A549 treated with RU486 at 1 μM for 4 hours (cell line): ENCODE measurements at places on chromosomes 7 and 10. TPM values are rescaled to one million over a fixed set of nuclear protein-coding genes. Genes with fewer than 3 reads are reported as not detected.

Gene TFEC
- total RNA-seq = 0.06 TPM in 1 of 5 replicates, not detected in the others

Gene EPHB4
- total RNA-seq = 36.4 to 45.6 TPM (median 43.7 TPM) in 5 replicates

Gene EEPD1
- total RNA-seq = 44.0 to 61.6 TPM (median 53.5 TPM) in 5 replicates

Gene TIMM23
- total RNA-seq = 146 to 169 TPM (median 161 TPM) in 5 replicates

Gene ERV3-1
- 2.8 to 5.9 TPM (median 4.0 TPM) in 5 replicates for total RNA-seq
